ENCODE measurements at places on chromosomes 16 and 17.

DNA sequence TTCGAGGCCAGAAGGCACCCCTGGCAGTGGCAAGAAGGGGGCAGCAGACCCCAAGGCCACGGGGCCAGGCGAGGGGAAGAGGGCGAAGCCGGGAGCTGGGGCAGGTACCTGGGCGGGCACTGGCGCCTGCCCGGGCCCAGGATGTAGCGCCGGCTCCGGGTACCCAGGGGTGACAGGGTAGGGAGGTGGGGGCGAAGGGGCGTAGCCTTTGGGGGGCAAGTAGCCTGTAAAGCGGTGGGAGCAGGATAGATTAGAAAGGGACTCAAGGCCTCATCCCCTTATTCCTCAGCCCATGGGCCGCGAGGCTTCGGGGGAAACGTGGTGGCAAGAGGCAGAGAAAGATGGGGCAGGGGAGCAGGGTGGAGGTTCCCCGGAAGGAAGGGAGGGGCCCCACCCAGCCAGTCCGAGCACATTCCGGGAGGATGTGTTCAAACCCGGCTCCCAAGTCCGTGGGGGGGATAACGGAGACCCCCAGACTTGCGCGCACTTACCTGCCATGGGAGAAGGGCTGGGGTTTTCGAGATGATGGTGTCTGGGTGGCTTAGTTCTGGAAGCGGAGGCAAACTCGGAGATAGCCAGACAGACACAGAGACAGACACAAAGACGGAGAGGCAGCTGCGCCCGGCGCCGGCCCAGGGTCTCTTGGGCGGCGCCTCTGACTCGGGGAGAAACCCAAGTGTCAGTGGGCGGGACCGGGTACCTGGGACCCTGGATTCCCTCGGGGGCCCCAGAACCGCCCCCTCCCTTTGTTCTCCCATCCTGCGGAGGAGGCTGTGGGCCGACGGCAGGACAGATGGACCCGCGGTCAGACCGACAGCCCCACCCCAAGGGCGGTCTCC lies 493 bp downstream of the PLSCR3 start:
- no peak for DNase-seq

- no peak for DNase-seq
These were observed 6.4 kb upstream of the ARL4D start for GRCh38 chr17:43392397-43392796.

GRCh38 chr17:36613155-36613554 lies 11.8 kb downstream of the MRM1 start:
- DNase-seq, result no peak

DNA sequence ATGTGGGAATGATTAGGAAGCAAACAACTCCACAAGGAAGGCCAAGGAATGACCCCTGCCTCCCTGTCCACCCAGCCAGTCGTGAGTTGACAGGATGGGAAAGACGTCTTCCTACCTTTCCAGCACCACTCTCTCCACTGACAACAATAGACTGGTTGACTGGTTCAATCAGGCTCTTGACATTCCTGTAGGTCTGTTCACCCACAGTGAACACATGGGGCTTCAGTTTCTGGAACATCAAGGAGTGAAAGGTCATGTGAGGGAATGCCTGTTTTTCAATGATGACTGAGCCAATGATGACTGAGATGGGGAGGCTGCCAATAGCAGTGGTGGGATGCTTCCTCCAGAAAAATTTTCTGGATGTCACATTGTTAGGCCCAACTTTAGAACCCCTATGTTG lies 9.6 kb downstream of the MYO19 start:
- DNase-seq, result no peak

GRCh38 chr17:27569257-27569722 lies 61.7 kb upstream of the LGALS9 start:
- no peak for DNase-seq

- DNase-seq, result no peak
These were observed 16.8 kb downstream of the SMCR8 start for GRCh38 chr17:18331879-18332278.

GRCh38 chr16:4399001-4399730 lies 17.2 kb downstream of the CORO7 start:
- DNase-seq, result no peak

DNA sequence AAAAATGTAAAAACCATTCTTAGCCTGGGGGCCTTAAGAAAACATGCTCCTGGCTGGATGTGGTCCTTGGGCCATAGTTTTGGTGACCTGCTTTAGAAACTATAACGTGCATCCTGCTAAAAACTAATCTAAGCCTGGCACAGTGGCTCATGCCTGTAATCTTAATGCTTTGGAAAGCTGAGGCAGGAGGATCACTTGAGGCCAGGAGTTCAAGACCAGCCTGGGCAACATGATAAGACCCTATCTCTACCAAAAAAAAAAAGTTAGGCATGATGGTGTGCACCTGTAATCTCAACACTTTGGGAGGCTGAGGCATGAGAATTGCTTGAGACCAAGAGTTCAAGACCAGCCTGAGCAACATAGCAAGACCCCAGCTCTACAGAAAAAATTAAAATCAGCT lies 183.8 kb upstream of the CHMP6 start:
- no peak for DNase-seq

DNA sequence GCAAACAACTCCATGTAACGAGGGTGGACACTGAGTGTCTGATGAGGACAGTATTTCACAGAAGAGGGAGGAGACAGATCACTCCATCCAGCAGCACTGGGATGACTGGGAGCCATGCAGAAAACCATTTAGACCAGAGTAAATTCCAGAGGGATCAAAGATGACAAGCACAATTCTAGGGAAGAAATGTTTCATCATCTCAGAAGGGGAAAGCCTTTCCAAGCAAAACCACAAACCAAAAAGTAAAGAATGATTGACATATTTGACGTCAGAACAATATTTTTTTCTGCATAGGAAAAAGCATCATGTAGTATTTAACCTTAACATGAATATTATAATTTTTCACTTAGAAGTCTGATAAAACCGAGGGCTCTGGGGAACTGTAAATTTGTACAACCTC lies 4.8 kb downstream of the DNASE1 start:
- no peak for DNase-seq

- no peak for DNase-seq
These were observed 10.4 kb upstream of the CHMP6 start for GRCh38 chr17:80981062-80981902.

DNA sequence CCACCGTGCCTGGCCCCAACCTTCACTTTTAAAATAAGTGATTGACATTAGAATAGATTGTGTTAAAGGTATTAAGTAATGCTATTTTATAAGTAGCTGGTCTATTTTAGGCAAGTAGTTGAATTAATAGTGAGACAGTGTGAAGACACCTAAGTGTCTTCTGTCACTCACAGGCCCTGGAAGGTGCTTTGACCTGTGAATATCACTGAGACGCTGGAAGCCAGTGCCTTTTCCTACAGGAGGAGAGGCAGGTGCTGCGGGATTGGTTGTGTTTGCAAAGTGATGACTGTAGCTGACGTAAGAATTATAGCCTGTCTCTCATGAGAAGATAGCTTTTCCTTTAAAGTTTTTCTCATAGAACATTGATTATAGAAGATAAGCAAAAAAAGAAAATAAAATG lies 45.0 kb downstream of the RAB11FIP3 start:
- DNase-seq, result no peak

DNA sequence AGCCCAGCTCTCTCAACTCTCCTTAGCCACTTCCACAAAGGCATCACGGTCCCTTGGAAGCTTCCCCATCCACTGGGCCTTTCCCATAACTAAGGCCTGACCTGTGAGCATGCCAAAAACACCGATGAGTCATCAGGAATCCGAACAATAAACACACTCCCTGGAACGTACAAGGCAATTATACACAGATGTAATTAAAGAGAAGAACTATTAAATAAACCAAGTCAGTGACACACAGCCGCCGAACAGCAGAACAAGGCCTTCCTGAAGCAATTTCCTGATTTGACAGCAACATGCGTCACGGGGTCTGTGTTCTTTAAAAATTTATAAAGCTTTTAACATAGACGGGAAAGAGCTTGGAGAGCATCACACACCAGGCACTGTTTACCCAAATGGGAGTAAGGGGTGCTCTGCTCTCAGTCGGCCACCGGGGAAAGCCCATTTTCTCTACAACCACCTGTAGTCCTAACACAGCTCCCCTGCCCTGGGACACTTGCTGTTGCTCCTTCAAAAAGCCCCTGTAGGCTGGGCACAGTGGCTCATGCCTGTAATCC lies 29.4 kb downstream of the COG7 start:
- DNase-seq, result no peak

GRCh38 chr17:70049801-70050591 lies 25.0 kb upstream of the KCNJ16 start:
- DNase-seq, result no peak

DNA sequence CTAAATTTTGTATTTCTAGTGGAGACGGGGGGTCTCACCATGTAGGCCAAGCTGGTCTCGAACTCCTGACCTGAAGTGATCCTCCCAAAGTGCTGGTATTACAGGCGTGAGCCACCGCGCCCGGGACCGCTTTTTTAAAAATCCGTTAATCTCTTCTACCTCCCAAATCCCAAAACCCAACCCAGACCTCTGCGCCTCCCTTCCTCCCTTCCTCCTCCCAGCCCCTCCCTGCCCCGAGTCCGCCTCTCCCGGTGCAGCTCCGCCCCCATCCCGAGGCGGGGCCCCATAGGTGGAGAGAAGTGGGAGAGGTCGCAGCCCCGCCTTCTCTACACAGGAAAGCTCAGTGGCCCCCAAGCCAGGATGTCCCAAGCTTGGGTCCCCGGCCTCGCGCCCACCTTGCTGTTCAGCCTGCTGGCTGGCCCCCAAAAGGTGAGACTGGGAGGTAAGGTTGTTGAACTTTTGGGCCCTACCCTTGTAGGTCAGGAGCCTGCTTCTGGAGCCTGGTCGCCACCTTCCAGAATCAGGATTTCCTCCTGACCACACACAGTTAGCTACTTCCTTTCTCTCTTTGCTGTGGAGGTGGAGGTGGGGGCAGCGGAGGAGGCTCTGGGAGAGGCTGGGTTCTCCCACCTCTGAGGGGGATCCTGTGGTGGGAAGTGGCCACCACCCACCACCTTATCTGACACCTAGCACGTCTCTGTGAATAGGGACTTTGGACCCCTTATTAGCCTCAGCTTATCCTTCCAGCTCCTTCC lies at the start of gene TMEM92:
Gene TMEM92 (plus strand): TSS at position 325 of the 755 bp plus-strand sequence. CDS start 36 bp downstream, at position 361.
- no peak for DNase-seq

GRCh38 chr17:63685578-63685977 lies 14.3 kb downstream of the LIMD2 start:
- no peak for DNase-seq

DNA sequence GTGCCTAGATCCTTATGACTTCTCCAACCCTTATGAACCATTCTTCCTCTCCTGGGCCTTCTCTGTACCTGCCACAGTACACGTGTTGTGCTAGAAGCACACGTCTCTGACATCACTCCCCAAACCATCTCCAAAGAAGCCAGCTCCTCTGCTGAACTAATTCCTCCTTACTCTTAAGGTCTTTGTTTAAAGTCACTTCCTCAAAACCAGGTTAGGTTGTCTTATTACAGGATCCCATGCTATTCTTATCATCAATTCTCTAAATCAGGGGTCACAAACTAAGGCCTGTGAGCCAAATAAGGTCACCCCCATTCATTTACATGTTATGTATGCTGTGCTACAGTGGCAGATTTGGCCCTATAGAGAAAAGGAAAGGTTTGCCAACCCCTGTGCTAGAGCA lies 4.0 kb downstream of the SUPT6H start:
- no peak for DNase-seq

DNA sequence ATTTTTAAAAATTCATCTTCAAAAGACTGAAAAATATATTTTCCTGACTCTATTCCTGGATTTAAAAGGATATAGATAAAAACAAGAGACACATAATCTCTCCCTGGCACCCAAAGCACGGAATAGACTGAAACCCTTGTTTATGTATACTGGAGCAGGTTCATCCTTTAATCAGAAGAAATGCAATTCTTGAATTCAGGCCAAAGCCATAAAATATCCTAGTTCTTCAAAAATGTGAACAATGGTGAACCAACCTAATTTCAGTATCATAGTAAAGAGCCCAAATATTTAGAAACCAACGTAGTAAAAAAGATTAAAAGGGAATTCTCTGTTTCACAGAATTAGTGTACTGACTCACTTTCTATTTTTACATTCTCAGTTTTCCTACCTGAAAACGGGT lies 188.5 kb upstream of the C17orf78 start:
- DNase-seq, result no peak

- DNase-seq, result no peak
These were observed at the start of gene BTBD17 for GRCh38 chr17:74361230-74362068. Gene BTBD17 (minus strand): TSS chr17:74361868. CDS start chr17:74361819, 49 bp downstream.

DNA sequence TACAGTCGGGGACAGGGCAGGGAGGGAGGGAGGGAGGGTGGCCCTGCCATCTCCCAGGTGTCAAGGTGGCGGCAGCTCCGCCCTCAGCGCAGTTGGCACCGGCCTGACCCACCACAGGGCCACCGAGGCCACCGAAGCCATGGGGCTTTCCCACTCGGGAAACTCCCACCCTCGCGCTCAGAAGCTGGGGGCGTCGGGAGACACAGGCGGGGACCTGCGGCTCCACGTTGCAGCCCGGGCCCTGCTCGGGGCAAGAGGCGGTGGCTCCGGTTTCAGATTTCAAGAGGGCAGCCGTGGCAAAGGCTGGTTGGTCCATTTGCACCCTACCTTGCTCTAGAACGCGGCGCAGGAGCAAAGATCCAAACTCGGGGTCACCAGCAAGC lies 544 bp downstream of the CYB561 start:
- DNase-seq, result no peak

DNA sequence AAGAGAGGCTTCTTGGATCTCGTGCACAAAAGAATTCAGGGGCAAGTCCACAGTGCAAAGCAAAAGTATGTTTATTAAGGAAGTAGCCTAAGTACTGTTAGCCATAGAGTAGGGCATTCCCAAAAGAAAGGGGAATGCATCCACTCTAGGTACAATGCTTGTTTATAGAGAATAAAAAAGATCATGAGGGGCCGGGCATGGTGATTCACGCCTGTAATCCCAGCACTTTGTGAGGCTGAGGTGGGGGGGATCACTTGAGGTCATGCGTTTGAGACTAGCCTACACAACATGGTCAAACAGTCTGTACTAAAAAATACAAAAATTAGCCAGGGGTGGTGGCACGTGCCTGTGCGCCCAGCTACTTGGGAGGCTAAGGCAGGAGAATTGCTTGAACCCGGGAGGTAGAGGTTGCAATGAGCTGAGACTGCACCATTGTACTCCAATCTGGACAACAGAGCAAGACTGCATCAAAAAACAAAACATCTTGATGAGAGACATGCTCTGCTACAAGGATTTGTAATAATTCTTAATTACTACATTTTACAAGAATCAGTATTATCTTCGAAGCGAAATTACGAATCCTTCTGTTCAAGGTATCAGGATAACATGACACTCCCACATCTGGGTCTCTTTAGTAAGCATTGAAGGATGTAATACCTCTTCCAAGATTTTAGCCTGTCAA lies 191.6 kb downstream of the CPPED1 start:
- DNase-seq, result no peak

All from right renal cortex interstitium (tissue), 3 donors.